ENCODE measurements at places on chromosomes 1 and 21.

GRCh38 chr1:61082311-61083012, at the start of gene NFIA:
NFIA (plus strand) TSS chr1:61082561.
- DNase-seq, result peak; percentile 94

GRCh38 chr1:179038528-179039281, 13.0 kb downstream of the FAM20B start:
- peak; percentile 22 for DNase-seq

- peak; percentile 81 for DNase-seq
Measured at GRCh38 chr21:26115305-26115704, 55.3 kb downstream of the APP start.

DNA sequence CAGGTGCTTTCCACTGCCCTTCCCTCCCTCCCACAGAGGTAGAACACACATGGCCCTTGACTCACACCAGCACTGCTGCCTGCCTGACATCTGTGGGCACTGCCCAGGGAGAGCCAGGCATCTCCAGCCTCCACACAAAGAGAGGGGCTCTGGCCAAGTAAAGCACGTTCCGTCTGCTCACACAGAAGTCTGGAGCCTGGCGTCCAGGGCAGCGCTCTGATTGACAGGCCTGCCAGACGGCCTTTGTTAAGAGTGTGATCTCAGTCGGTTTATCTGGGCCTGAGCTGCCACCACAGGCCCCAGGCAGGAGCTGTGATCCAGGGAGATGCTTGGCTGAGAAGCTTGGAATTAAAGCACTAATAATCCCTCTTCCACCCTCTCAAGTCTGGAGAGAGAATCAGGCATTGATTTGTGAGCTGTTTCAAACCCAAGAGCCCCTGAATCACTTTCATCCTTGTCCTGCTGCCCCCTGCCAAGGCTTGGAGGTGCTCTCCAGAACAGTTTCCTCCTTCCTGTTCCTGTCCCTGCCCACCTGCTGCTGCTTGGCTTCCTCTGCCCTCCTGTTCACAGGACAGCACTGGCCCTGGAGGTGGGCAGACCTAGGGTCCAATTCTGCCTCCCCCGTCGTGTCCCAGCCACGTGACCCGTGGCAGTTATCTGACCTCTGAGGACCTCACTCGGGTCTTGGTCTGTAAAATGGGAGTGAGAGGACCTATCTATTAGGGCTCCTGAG, 3.7 kb downstream of the DMRTB1 start:
- DNase-seq, result no peak

GRCh38 chr1:52145137-52145536, 3.2 kb downstream of the ZFYVE9 start:
- DNase-seq, result no peak

- DNase-seq, result peak; percentile 95
Measured at GRCh38 chr1:201505503-201505890, 1.4 kb downstream of the CSRP1 start.

DNA sequence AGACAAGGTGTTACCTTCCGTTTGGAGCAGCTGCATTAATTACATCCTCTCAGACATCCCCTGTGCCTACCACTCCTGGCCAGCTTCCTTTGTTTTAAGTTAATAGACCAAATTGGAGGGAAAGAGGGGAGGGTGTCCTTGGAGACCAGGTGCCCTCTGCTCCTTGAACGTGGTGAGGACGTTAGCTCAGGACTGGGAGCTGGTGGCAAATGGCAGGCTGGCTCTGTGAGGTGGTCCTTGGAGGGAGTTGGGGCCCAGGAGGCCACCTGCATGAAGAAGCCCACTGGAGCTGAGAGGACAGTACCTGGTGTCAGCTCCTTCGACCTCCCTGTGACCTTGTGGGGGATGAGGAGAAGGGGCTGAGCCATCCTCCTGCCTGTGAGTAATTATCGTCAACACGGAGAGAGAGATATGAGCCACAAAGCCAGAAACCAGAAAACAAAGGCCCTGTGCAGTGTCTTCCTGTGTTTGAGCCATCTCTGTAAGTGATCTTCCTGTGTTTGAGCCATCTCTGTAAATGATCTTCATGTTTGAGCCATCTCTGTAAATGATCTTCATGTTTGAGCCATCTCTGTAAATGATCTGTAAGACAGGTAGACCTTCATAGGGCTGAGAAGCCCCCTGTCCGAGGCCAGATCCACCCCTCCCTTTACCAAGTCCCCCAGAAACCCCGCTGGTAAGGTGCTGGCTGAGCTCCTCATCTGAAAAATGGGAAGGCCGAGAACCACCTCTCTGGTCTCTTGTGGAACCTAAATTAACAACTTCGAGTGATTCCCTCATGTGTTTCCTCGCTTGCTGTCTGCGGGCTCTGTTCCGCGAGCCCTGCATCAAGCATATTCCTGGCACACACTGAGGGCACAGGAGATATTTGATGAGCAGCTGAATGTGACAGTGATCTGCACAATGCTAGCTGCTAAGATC, 126.0 kb downstream of the CAMTA1 start:
- no peak for DNase-seq

DNA sequence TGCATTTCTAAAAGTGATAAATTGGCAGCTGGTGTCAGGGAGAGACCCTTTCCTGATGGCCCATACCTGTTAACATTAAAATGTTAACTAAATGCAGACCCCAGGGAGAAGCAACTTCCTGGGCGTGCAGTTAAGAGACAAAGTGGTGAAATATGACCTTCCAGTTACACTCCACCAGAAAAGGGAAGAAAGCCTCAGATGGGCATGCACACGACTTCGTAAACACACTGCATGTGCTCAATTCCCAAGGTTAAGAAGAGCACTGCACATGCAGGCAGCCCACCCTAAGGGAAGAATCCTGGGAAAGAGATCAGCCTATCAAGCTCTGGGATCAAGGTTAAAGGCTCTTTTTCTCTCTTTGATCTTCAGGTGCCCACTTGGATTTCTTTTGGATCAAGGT, 9.7 kb upstream of the GBP6 start:
- DNase-seq, result no peak

DNA sequence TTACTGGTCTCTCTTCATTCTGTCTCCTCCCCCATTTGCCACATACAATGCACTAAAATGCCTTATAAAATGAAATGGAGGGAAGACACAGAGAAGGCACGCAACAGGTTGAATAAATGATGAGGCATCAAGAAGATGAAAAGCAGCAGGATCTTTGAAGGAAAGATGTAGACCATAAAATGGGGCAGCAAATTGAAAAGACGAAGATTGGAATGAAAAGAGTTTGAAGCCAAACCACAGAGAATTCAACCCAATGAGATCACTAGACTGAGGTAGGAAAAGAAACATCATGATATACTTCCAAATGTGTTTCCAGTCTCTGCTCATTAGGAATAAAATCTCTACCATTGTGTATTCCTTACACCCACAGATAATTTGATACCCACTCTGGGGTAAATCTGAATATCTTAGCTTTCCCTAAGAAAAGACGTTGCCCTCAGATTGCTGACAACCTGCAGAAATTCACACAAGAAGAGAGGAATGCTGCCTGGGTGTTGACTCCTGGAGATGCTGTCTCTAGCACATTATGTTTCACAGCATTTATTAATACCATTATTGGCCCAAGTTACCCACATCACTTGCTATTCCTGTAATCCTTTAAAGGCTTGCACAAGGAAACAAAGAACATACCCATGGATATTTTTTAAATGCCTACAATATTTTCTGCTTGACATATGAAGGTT, 230.9 kb downstream of the LTN1 start:
- no peak for DNase-seq

DNA sequence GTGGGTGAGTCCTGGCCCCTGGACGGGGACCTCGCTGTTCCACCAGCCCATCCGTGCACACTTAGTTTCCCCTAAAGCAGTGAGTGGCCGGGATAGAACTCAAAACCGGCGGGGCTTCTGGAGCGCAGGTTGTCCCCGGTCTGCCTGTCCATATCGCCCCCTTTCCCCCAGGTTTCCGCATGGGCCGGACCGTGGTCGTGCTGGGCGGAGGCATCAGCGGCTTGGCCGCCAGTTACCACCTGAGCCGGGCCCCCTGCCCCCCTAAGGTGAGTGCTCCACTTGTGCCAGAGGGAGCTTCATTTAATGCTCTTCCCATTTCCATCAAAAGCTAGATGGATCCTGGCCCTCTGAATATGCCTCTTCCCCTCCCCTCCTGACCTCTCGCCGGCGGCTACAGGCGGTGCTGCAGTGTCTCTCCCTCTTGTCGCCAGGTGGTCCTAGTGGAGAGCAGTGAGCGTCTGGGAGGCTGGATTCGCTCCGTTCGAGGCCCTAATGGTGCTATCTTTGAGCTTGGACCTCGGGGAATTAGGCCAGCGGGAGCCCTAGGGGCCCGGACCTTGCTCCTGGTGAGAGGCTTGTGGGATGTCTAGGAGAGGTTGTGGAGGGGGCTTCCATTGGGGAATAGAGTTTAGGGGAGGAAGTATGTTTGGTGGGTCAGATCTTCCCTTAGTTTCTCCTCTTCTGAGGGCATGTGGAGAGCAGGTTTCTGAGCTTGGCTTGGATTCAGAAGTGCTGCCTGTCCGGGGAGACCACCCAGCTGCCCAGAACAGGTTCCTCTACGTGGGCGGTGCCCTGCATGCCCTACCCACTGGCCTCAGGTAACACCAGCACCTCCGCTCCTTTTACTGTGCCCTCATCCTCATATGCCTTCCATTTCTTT, 683 bp downstream of the PPOX start:
- DNase-seq, result peak; percentile 68

DNA sequence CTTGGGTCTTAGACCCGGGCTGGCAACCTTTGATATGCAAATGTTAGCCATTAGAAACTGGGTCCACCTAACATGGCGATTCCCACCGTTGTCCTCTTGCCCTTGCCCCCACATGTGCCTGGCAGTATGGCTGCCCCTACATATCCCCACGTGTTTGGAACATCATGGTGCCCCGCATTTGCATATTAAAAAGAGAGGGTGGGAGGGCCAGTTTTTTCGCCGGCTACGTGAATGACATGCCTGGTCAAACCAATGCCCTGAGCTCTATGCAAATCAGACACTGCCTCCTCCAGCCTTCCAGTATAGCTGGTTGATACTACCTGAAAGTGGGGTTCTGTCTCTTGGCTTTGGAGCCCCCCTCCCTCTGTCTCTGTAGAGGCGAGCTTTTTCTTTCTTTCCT, 133.0 kb downstream of the CDC42BPA start:
- DNase-seq, result no peak

GRCh38 chr1:194533641-194534040, 1347.2 kb upstream of the B3GALT2 start:
- DNase-seq, result peak; percentile 7

GRCh38 chr1:239025223-239025622, 361.1 kb upstream of the CHRM3 start:
- DNase-seq, result no peak

GRCh38 chr1:241593186-241593585, 47.0 kb downstream of the CHML start:
- DNase-seq, result no peak

DNA sequence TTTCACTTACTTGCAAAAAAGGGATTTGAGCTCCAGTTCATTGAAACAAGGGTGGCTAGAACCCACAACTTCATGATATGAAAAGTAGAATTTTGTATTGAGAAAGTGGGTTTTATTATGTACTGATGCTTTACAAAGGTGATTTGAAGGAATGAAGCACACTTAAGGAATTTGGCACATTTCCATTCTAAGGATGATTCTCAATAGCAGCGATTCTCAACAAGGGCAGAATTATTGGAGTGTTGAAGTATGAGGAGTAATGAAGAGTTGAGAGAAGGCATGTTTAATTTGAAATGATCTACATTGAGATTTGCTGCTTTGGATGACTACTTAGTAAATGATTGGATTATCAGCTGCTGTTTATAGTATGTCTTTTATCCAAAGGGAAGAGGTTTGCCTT, 54.7 kb downstream of the FNBP1L start:
- no peak for DNase-seq

- DNase-seq, result peak; percentile 98
Measured at GRCh38 chr1:205449750-205450443, 5.9 kb downstream of the BLACAT1 start.

DNA sequence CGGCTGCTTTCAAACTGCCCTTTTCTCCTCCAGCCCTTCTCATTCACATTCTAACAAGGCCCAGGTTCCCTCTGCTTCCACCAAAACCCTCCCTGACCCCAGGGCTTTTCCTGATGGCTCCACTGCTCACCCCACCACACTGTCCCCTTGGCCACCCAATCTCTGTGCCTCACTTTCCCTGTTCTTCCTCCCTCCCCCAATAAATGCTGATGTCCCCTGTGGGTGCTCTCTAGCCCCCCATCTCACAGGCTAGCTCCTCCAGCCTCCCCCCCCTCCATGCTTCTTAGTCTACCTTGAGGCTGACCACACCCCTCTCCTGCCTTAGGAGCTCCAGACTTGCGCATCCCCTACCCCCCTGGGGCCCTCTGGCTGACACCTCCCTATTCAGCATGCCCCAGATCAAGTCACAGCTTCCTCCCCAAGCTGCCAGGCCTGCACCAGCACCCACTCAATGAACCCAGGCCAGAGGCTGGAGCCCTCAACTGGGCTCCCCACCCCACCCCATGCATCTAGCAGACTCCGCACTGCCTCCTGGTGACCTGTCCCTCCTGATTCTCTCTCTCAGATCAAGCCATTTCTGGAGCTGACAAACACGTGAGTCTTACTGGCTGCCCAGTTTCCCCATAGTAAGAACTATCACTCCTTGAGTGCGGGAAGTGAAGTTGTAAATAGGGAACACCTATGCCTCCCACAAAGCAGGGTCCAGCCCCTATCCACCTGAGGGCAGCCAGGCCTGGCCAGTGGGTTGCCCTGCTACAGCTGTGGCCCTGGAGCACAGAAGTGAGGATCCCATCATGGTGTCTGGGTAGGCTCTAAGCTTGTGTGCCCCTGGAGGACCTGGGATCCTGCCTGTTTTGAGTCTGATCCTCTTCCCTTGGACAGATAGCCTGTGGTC, 117.9 kb downstream of the DMRTB1 start:
- DNase-seq, result no peak

DNA sequence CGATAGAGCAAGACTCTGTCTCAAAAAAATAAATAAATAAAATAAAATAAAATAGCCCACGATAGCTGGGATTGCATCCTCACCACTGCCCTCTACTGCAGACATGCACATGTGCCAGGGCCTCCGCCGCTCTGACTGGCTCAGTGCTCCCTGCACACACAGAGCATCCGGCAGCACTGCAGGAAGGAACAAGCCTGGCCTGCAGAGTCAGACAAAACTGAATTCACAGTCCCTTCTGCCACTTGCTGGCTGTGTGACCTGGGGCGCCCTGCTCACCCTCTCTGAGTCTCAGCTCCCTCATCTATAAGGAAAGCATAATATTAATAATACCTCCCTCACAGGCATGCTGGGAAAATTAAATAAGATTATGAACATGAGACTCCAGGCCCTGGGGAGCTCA, 35.4 kb downstream of the CSMD2 start:
- no peak for DNase-seq

DNA sequence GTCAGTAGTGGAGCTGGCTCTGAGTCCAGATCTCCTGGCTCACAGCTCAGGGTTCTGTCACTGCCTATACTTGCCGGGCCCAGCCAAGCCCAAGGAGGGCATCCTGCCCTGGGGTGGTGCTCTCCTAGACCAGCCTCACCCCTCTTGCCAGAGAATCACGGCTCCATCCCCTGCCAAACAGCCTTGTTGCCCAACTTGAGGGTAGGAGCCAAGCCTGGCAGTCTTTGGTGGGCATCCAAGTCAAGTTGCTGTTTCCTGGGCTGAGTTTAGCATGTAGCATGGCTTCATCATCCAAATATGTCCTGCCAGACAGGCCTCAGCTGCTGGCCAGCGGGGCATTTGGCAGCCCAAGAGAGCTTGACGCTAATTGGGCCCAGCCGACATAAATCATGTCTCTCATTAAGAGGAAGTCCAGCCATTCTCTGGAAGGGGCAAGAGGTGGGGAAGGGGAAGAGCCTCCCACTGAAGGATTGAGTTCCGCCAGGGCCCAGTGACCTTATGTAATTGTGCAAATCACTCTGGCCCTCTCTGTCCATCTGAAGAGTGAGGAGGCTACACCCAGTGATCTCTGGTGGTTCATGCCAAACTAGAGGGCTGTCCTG, 22.6 kb upstream of the TRABD2B start:
- no peak for DNase-seq

Measured in DMS53 (cell line).